D721Med (cell line): ENCODE measurements at places on chromosomes 6 and 20.

GRCh38 chr6:5981126-5982026 is 25.3 kb downstream of the NRN1 start:
- no peak for DNase-seq

DNA sequence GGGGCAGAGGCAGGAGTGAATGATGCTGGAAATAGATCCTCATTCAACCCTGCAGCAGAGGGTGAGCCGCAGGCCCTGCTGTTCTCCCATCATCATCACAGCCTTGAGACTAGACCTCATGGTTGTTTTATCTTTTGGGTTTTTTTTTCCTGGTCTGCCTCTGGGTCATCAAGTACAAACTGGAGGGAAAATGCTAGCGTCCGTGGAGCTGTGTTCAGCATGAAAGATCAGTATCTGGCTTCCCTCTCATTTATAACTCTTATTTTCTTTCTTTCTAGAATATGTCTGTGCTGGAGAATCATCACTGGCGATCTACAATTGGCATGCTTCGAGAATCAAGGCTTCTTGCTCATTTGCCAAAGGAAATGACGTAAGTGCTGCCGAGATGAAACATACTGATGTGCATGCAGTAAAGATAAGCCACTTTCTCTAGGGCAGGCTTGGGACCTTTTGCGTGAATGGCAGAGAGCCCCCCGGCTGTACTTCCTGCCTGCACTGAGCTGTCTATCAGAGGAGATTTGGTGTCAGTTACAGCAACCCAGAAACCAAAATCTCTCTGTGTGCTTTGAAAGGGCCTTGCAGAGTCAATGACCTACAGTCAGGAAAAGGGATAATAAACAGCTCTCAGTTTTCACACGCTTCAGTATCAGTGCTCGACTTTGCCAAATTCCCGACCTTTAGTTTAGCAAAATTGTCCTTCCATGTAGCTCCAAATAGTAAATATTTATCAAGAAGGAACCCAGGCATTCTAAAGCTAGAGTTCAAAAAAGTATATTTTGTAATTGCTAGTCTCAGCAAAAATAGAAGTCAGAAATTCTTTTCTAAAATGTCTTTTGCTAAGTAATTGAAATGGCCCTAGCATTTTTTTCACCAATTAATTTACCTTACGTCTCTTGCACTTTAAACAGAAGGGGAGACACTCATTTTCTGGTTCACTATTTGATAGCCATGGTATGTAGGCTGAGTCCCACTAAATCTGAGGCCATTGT is 76.3 kb downstream of the MTFR2 start:
- DNase-seq = no peak

DNA sequence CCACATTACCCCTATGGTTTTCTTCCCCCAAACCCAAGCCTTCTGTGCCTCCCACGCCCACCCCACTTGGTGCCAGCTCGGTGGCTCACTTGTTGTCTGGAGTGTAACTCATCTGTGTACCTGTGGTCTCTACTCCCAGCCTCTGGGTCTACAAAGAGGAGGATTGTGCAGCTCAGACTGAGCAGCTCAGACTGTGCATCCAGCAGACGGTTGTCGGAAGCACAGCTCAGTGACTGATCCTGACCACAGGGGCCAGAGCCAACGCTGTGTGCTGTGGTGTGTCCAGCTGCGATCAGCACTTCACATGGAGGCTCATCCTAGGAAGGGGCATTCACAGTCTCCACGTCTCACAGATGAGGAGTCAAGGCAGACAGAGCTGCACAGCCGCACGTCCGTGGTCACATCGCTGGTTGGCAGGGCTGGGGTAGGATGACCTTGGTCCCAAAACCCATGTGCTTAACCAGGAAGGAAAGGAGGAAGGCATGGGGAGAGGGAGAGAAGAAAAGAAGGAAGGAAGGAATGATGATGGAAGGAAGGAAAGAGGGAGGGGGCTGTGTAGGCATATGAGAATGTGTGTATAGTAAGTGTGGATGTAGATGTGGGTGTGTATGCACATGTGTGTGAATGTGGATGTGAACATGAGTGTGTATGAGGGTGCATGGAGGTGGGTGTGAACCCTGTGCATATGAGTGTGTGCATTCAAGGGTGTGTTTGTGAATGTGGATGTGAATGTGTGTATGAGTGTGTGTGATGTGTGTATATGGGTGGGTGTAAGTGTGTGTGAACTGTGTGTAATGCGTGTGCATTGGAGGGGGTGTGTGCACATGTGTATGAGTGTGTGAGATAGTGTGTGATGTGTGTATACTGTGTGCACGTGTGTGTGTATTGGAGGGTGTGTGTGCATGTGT is 28.2 kb upstream of the STX16 start:
- no peak for DNase-seq

GRCh38 chr6:50837589-50838445 is 19.1 kb downstream of the TFAP2B start:
- no peak for DNase-seq

DNA sequence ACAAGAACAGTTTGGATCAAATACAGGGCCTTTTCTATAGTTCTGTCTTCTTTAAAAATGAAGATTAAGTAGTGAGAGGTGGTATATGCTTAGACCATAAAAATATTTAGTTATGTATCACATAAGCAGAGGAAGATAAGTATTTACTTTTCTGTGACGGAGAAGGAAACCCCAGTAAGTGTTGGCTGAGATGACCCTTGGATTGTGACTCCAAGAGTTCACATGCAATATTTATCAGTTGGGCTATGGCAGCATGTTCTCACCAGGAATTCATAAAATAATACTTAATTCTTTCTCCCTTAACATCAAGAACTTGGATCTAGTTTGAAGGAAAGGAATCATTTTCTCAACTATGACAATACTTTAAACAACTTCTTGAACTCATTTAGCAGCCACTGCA is 98.4 kb upstream of the TBX18 start:
- DNase-seq = no peak

GRCh38 chr6:219641-220198 is 72.6 kb upstream of the DUSP22 start:
- DNase-seq = no peak

DNA sequence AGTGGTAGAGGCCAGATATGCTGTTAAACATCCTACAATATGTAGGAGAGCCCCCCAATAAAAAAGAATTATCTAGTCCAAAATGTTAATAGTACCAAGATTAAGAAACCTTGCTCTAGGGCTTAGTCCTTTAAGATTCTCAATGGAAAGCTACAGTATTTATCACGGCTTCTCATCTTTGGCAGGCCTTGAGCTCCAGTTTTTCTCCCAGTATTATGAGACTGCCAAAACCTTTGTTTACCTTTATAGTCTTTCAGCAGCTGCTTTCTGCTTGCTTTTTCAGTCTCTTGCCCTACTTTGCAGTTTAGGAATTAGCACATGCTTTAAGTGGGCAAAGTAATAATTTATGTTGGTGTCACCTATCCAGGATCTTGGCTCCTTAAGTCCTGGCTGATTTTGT is 59.7 kb downstream of the NHLRC1 start:
- no peak for DNase-seq

DNA sequence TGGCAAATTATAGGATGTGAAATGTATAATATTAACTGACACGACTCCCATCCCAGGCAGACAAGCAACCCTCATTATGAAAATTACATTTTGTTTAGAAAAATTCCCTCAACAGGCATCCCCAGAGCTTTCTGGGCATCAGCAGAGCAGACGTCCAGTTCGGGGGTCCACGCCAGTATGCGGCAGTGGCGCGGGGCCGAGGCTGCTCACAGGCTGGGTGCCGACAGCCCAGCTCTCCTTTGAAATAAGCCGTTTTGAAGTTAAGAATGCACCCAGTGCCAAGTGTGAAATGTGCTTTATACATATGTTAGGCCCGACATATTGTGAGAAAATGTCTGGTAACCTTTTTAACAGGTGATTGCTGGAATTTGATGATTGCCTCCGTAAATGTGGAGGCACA is 50.4 kb downstream of the RPP40 start:
- DNase-seq = no peak

GRCh38 chr6:36337814-36338213 is 1.1 kb upstream of the BNIP5 start:
- DNase-seq = no peak

- DNase-seq = no peak
These were observed 19.0 kb upstream of the DOK5 start for GRCh38 chr20:54456423-54456822.

DNA sequence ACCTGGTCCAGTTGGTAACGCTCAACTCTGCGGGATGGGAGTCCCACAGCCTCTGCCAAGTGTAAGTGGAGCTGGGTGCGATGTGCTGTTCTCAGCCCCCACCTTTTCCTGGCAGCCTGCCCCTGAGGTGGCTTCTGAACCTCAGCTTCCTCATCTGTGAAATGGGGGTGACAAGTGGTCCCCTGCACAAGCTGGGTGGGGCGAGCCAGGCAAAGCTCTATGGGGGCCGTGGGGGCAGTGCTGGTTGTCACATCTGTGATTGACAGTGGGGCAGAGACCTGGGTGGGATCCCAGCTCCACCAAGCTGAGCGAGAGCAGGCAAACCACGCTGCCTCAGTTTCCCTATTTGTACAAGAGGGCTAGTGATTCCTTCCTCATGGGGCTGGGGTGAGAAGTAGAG is 162.6 kb downstream of the SYCP2 start:
- DNase-seq = no peak

DNA sequence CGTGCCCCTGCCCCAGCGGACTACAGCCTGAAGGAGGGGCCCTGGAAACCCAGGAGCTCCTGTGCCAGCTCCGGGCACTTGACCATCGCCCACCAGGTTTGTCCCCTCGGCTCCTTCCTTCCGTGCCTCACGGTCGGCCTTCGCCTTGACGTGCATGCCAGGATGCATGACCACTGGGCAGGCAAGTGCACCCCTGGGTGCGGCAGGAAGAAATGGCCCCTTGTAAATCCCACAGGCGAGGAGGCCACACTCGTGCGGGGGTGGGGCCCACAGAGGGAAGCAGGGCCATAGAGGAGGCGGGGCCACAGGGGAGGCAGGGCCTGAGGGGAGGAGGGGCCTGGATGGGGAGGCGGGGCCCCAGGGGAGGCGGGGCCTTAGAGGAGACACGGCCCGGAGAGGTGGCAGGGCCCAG is 81.7 kb downstream of the YTHDF1 start:
- DNase-seq = no peak

GRCh38 chr6:31687321-31687720 is 6.5 kb upstream of the LY6G5C start:
- DNase-seq = no peak

- DNase-seq = no peak
These were observed 162.4 kb downstream of the CDKAL1 start for GRCh38 chr6:20696676-20697075.

DNA sequence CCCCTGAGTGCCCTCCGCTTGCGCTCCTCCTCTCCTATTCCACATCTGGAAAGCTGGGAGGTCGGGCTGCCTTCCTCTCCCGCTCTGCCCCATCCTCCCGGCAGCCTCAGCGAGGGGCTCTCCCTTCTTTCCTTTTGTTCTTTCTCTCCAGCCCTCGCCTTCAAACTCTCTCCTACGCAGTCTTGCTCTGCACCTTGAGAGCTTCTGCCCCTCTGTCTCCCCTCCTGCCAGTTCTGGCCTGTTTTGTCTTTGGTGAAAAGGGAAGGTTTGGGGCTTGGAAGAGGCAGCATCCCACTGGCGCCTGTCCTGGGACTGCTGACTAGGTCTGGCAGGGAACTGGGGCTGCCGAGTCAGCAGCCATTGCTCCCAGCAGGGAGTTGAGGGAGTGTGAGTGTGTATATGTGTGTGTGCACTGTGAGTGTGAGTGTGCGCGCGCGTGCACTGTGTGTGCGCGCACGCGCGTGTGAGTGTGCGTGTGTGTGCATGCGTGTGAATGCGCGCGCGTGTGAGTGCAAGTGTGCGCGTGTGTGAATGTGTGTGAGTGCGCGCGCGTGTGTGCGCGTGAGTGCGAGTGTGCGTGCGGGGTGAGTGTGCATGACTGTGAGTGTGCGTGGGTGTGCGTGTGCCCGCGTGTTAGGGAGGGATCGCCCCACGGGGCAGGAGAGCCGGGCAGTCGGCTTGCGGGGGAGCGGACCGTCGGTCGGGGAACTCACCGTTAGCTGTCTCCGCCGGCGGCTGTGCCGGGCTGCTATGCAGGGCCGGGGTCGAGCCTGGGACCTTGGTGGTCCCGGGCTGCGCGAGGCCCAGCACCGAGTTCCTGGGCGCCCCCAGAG is 523 bp downstream of the CPXM1 start:
- DNase-seq = no peak

- DNase-seq = no peak
These were observed 90.8 kb downstream of the ZNF217 start for GRCh38 chr20:53502820-53503219.

GRCh38 chr6:124870611-124871459 is 91.4 kb upstream of the RNF217 start:
- no peak for DNase-seq

GRCh38 chr6:157137501-157137900 is 185.8 kb downstream of the TMEM242 start:
- no peak for DNase-seq

DNA sequence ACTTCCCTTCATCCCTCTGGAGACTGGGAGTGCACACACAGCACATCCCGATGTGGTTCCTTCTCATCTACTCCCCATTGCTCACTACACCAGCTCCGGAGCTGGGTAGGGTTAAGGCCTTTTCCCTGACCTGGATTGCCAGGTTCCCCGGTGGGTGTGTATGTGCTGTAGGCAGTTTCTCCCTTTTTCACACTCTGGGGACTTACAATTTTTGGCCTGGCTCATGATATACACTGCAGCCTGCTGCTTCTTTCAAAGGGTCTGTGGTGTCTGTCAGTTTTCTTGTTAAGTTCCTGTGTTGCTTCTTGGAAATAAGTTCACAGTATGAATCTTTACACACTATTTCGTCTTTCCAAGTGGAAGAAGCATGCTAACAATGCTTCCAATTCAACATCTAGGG is 405.5 kb downstream of the UTRN start:
- no peak for DNase-seq

DNA sequence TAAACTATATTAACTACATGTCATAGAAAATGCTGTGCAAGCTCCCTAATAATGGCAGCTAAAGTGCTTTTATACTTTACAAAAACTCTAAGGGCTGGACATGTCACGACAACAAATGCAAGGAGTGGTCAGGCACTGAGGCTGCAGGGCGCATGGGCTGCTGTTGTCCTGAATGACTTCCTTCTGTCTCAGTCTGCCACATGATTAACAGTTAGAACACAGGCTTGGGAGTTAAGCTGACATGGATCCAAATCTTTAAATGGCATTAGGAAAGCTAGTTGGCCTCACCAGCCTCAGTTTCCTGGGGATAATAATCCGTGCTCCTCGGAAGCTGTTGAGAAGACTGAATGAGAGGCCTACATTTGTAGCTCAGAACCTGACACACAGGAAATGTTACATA is 57.4 kb downstream of the PREP start:
- DNase-seq = no peak

DNA sequence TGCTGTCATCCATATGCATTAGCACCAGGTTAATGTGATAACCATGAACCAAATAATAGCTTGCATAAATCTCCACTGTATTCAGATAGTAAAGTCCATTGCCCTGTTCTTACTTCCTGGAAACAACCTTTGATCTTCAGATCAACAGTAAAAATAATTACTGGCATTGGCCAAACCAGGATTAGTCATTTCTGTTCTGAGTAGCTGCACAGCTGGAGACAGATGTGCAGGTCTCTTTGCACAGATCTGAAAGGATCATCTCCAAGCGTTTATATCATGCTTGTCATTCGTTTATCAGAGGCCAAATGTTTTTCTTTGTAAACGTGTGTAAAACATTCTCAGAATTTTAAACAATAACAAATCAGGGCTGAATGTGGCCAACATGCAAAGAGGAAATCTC is 134.4 kb upstream of the HMGCLL1 start:
- DNase-seq = no peak
